Epithelial cell of proximal tubule (primary cell): ENCODE measurements at places on chromosomes 5 and 9. TPM values are rescaled to one million over a fixed set of nuclear protein-coding genes. Genes with fewer than 3 reads are reported as not detected.

GBA2 gene
- total RNA-seq, result 32.8 and 39.3 TPM in 2 replicates

GZMA gene
- not detected in 2 replicates for total RNA-seq

SLC9A3 gene
- total RNA-seq, result 1.3 and 3.2 TPM in 2 replicates

LCN1 gene
- total RNA-seq, result not detected in 2 replicates

PDE6A gene
- total RNA-seq, result not detected in 2 replicates

CATSPER3 gene
- 0.29 TPM in 1 of 2 replicates, not detected in the other for total RNA-seq

DMRT3 gene
- total RNA-seq, result 0.29 and 1.4 TPM in 2 replicates

EIF4E1B gene
- total RNA-seq, result not detected in 2 replicates

PLPP7 gene
- 0.65 and 2.2 TPM in 2 replicates for total RNA-seq
